ENCODE measurements at places on chromosomes 12 and 14. TPM values are rescaled to one million over a fixed set of nuclear protein-coding genes. Genes with fewer than 3 reads are reported as not detected.
A peak's percentile ranks its signal among the peaks of the same experiment; 100 is the strongest.

The HSPB8 gene
- not detected for total RNA-seq

The SLCO1B1 gene
- not detected for total RNA-seq

The IRF2BPL gene
- 39.3 TPM for total RNA-seq

The KRT2 gene
- not detected for total RNA-seq

The DPPA3 gene
- total RNA-seq = not detected

The A2M gene
- total RNA-seq = not detected

The SCFD1 gene
- 65.4 TPM for total RNA-seq

The KRT78 gene
- total RNA-seq = not detected

DNA sequence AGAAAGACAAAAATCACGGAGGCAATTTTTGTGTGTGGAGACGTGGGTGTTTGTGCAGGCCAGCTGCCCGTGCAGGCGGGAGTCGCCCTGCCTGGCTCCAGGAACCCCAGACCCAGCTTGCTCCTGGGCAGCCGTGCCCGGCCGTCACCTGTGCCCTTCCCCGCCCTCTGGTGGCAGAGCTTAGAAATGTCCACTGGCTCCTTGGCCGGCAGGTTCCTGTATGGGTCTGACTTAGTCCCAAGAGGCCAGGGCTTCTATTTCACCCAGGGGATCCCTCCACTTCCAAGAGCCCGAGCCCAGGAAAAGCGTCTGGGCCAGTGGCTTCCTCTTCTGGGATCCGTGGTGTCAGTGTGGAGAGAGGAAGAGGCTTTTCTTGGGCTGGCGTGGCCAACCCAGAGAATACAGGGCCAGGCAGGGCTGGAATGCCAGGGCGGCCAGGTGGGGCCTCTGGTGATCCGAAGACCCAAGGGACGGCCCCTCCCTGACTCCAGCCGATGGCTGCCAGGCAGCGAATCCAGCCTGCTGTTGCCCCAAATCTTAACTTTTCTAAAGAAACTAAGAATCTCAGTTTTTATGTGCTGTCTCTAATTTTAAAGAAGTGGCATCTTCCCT is 120.9 kb downstream of the TMEM132C start:
- H3K27ac ChIP-seq = no peak overlapping the region
- H3K27me3 ChIP-seq = no peaks in the 10 kb centered on the region
- no peaks in the 10 kb centered on the region for H3K36me3 ChIP-seq
- H3K4me3 ChIP-seq = no peak overlapping the region
- DNase-seq = no peak

GRCh38 chr14:50600849-50601248 is 40.9 kb downstream of the ATL1 start:
- H3K4me3 ChIP-seq = no peak overlapping the region
- peaks cover 2% of the 10 kb centered on the region for H3K4me1 ChIP-seq
- no peaks in the 10 kb centered on the region for H3K36me3 ChIP-seq
- no peaks in the 10 kb centered on the region for H3K27me3 ChIP-seq

- DNase-seq = no peak
- no peaks in the 10 kb centered on the region for H3K36me3 ChIP-seq
- no peaks in the 10 kb centered on the region for H3K4me1 ChIP-seq
- peaks cover 6% of the 10 kb centered on the region for H3K27me3 ChIP-seq
- no peak overlapping the region for H3K4me3 ChIP-seq
These were observed 70.6 kb downstream of the PTHLH start for GRCh38 chr12:27901959-27902358.

DNA sequence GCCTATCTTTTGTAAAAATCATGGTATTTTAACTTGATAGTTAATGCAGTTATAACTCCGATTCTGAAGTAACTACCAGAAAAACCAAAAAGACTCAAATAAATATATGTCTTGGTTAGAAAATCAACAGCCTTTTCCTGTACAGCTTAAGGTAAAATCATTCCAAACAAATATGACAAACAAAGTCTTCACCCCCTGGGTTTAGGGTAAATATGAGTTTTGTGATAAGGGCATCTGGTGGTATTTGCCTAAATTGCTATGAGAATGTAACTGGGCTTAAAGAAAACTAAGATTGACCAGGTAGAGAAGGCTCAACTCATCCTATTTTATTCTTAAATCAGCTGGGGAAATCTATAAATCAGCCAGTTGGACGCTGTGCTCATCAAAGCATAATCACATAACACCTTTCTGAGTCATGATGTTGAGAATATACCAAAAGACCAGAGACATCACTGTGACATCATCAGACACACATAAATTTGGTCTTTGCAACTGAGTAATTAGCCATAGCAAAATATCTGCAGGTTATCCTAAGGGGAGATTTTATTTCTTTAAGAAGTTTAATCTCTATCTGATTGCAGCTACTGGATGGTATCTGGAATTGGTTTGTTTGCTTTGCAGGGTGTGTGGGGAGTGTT is 133.9 kb downstream of the STXBP6 start:
- no peak overlapping the region for H3K27ac ChIP-seq
- H3K36me3 ChIP-seq = no peaks in the 10 kb centered on the region
- H3K27me3 ChIP-seq = peaks cover 31% of the 10 kb centered on the region

- H3K4me3 ChIP-seq = peak overlapping the region; percentile 15
- peak overlapping the region; percentile 82 for H3K27ac ChIP-seq
- no peaks in the 10 kb centered on the region for H3K27me3 ChIP-seq
- peaks cover 90% of the 10 kb centered on the region for H3K36me3 ChIP-seq
- peaks cover 90% of the 10 kb centered on the region for H3K4me1 ChIP-seq
These were observed 18.5 kb downstream of the EVL start for GRCh38 chr14:100083706-100084105.

DNA sequence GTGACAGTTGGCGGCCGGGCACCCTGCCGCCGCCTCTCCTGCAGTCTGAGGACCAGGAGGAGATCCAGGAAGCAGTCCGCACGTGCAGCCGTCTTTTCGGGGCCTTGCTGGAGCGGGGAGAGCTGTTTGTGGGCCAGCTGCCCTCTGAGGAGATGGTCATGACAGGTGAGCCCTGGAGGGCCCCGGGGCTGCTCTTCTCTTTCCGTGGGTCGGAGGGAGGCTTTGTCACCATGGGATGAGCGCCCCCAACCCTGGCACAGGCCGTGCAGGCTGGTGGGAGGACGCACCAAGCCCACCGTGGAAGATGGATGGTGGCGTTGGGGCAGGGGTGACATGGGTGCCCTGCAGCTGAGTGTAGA is 532 bp downstream of the NOC4L start:
- H3K27me3 ChIP-seq = no peaks in the 10 kb centered on the region
- no peak for DNase-seq
- peak overlapping the region; percentile 72 for H3K27ac ChIP-seq
- peaks cover 12% of the 10 kb centered on the region for H3K36me3 ChIP-seq

- H3K27ac ChIP-seq = no peak overlapping the region
- H3K36me3 ChIP-seq = no peaks in the 10 kb centered on the region
- H3K4me3 ChIP-seq = no peak overlapping the region
- H3K27me3 ChIP-seq = peaks cover 39% of the 10 kb centered on the region
- DNase-seq = no peak
These were observed 408 bp upstream of the KRT72 start for GRCh38 chr12:52601671-52602070.

GRCh38 chr14:68384335-68384734 is 408.5 kb downstream of the ZFP36L1 start:
- H3K27ac ChIP-seq = no peak overlapping the region
- H3K4me1 ChIP-seq = peaks cover 10% of the 10 kb centered on the region
- DNase-seq = no peak
- no peaks in the 10 kb centered on the region for H3K27me3 ChIP-seq
- no peak overlapping the region for H3K4me3 ChIP-seq

DNA sequence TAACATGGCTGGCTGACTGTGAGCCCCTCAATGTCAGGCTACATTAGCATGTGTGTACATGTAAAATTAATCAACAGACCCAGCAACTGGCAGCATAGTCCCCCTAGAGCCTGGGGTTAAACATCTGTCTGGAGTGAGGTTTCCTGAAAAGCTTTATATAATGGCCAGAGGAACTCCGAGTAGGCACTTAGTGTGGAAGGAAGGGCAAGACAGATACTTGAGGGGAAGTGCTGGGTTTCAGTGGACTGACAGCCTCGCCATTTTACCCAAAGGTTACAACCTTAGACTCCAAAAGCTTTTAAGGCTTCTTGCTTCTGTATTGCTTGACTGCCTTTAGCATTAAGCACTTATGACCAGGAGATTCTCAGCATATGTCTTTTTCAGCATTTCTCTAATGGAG is 430.8 kb downstream of the FLRT2 start:
- no peak overlapping the region for H3K27ac ChIP-seq
- no peak overlapping the region for H3K4me3 ChIP-seq
- no peaks in the 10 kb centered on the region for H3K27me3 ChIP-seq

GRCh38 chr12:49803693-49804450 is 24.3 kb downstream of the NCKAP5L start:
- no peaks in the 10 kb centered on the region for H3K36me3 ChIP-seq
- no peaks in the 10 kb centered on the region for H3K4me1 ChIP-seq
- no peak for DNase-seq
- no peaks in the 10 kb centered on the region for H3K27me3 ChIP-seq

- no peak for DNase-seq
- peaks cover 25% of the 10 kb centered on the region for H3K36me3 ChIP-seq
- peaks cover 27% of the 10 kb centered on the region for H3K4me1 ChIP-seq
- H3K4me3 ChIP-seq = peak overlapping the region; percentile 10
- no peaks in the 10 kb centered on the region for H3K27me3 ChIP-seq
These were observed 87.6 kb downstream of the SYNE2 start for GRCh38 chr14:63940387-63940786.

DNA sequence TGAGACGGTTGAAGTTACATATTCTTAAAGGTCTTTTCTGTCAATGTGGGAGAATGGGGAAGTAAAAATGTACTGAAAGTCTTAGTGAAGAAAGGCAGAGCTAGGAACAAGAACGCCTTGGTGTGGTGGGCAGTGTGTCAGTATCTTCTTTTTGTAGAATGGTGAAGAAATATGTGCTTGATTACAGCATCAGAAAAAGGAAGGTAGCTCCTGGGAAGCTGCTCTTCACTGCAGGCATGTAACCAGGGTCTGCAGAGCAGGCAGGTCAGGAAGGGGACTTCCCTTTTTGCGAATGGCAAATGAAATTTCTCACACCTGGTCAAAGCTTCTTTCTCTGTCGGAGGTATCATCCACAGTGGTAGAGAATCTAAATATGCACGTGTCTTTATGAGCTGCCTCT is 226.2 kb downstream of the ADAMTS20 start:
- DNase-seq = no peak
- H3K36me3 ChIP-seq = no peaks in the 10 kb centered on the region
- H3K27me3 ChIP-seq = no peaks in the 10 kb centered on the region
- H3K4me1 ChIP-seq = no peaks in the 10 kb centered on the region
- no peak overlapping the region for H3K4me3 ChIP-seq

- no peaks in the 10 kb centered on the region for H3K36me3 ChIP-seq
- H3K27me3 ChIP-seq = peaks cover 16% of the 10 kb centered on the region
- DNase-seq = no peak
- H3K4me1 ChIP-seq = peaks cover 4% of the 10 kb centered on the region
- H3K4me3 ChIP-seq = no peak overlapping the region
These were observed 85.3 kb downstream of the SAMD4A start for GRCh38 chr14:54652188-54652587.

- H3K4me1 ChIP-seq = peaks cover 97% of the 10 kb centered on the region
- no peaks in the 10 kb centered on the region for H3K27me3 ChIP-seq
- H3K36me3 ChIP-seq = peaks cover 63% of the 10 kb centered on the region
- peak overlapping the region; percentile 100 for H3K27ac ChIP-seq
These were observed 13.4 kb downstream of the ASB2 start for GRCh38 chr14:93962701-93963601.

DNA sequence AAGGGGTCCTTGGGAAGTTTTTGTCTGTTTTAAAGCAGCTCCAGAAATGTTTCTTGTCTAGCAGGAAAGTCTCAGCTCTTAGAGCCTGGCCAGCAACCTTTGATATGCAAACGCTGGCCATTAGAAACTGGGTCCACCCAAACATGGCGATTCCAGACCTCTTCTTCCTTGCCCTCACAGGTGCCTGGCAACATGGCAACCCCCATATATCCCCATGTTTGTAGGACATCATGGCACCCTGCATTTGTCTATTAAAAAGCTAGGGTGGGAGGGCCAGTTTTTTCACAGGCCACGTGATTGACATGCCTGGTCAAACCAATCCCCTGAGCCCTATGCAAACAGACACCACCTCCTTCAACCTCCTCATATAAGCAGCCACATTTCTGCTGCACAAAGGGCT is 848.7 kb upstream of the FOXG1 start:
- H3K27me3 ChIP-seq = no peaks in the 10 kb centered on the region
- H3K4me3 ChIP-seq = no peak overlapping the region
- no peaks in the 10 kb centered on the region for H3K36me3 ChIP-seq
- no peak for DNase-seq
- H3K4me1 ChIP-seq = no peaks in the 10 kb centered on the region

GRCh38 chr12:17992002-17992656 is 97.9 kb downstream of the RERGL start:
- DNase-seq = no peak
- H3K4me3 ChIP-seq = no peak overlapping the region
- no peaks in the 10 kb centered on the region for H3K27me3 ChIP-seq
- no peaks in the 10 kb centered on the region for H3K36me3 ChIP-seq

- peaks cover 25% of the 10 kb centered on the region for H3K4me1 ChIP-seq
- H3K27me3 ChIP-seq = peaks cover 3% of the 10 kb centered on the region
- no peak overlapping the region for H3K4me3 ChIP-seq
- DNase-seq = no peak
These were observed 6.6 kb upstream of the CYP46A1 start for GRCh38 chr14:99677231-99678140.

GRCh38 chr12:108349278-108349688 is 10.2 kb upstream of the CMKLR1 start:
- H3K36me3 ChIP-seq = no peaks in the 10 kb centered on the region
- peaks cover 10% of the 10 kb centered on the region for H3K27me3 ChIP-seq
- no peak overlapping the region for H3K4me3 ChIP-seq
- peaks cover 4% of the 10 kb centered on the region for H3K4me1 ChIP-seq

DNA sequence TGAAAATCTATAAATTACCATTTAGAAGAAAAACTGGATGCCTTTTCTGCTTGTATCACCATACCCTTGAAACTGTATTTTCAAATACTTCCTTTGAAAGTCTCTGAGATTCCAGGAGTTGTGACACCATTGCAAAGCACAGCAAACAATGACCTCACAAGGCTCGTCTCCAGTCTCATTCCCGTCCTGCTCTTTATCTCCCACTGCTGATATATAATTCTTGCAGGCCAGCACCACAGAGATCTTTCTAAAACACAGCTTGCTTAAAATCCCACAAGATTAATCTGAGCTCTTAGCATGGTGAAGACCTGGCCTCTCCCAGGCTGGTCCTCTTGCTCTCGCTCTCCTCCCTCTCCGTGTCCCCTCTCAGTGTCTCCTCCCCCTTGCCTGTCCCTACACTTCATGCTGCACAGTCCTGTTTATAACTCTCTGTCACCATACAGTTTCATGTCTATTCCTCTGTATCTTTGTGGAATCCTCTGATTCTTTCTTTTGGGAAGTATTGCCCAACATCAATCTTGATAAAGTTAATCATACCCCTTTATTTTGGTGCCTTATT is 51.8 kb downstream of the ZFYVE21 start:
- H3K4me3 ChIP-seq = no peak overlapping the region
- H3K4me1 ChIP-seq = peaks cover 3% of the 10 kb centered on the region
- H3K36me3 ChIP-seq = peaks cover 2% of the 10 kb centered on the region
- no peak for DNase-seq
- no peaks in the 10 kb centered on the region for H3K27me3 ChIP-seq
